Thoracic aorta (tissue), 2 donors: ENCODE measurements at places on chromosomes 3 and 15. TPM values are rescaled to one million over a fixed set of nuclear protein-coding genes. Genes with fewer than 3 reads are reported as not detected.

GRCh38 chr3:151305060-151305774 lies 11.4 kb downstream of the GPR87 start:
- no peak overlapping the region for H3K4me3 ChIP-seq
- H3K27me3 ChIP-seq, result no peaks in the 10 kb centered on the region
- no peak overlapping the region for H3K27ac ChIP-seq
- DNase-seq, result no peak

- H3K4me3 ChIP-seq, result peak overlapping the region; percentile 49
- DNase-seq, result no peak
- H3K27ac ChIP-seq, result peak overlapping the region; percentile 20
Measured at GRCh38 chr15:45630917-45631691, 3.7 kb upstream of the SQOR start.

GRCh38 chr3:62109534-62109933 lies 263.8 kb downstream of the FEZF2 start:
- H3K4me3 ChIP-seq, result no peak overlapping the region
- H3K36me3 ChIP-seq, result no peaks in the 10 kb centered on the region
- H3K27me3 ChIP-seq, result no peaks in the 10 kb centered on the region
- H3K4me1 ChIP-seq, result peaks cover 2% of the 10 kb centered on the region
- no peak for DNase-seq

GRCh38 chr15:66912001-66912400 lies 153.4 kb upstream of the SMAD3 start:
- DNase-seq, result no peak
- no peak overlapping the region for H3K4me3 ChIP-seq
- H3K4me1 ChIP-seq, result peaks cover 20% of the 10 kb centered on the region
- no peaks in the 10 kb centered on the region for H3K27me3 ChIP-seq
- H3K27ac ChIP-seq, result no peak overlapping the region
- H3K36me3 ChIP-seq, result no peaks in the 10 kb centered on the region

- no peaks in the 10 kb centered on the region for H3K27me3 ChIP-seq
- H3K4me3 ChIP-seq, result no peak overlapping the region
- no peaks in the 10 kb centered on the region for H3K36me3 ChIP-seq
- H3K4me1 ChIP-seq, result no peaks in the 10 kb centered on the region
Measured at GRCh38 chr3:31086698-31087097, 192.2 kb upstream of the GADL1 start.

- no peaks in the 10 kb centered on the region for H3K36me3 ChIP-seq
- H3K4me3 ChIP-seq, result no peak overlapping the region
- no peaks in the 10 kb centered on the region for H3K27me3 ChIP-seq
- H3K27ac ChIP-seq, result no peak overlapping the region
Measured at GRCh38 chr3:188084752-188085583, 69.0 kb upstream of the LPP start.

DNA sequence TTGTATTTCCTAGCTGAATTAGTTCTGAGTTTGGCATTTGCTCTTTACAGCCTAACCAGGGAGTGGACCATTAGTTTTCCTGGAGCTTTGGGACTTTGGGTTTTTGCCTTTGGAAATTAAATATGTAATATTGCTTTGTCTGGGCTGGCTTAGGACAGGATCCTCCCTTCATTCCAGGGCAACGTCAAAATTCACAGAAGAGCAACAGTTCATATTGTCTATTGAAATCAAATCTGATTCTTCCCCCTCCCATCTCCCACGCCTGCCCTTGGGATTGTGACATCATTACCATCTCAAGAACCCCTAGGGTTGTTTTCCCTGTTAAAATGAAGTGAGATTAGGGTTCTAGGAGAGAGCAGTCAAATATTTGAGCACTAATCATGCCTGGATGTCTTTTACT lies 194.1 kb downstream of the ROBO2 start:
- no peak overlapping the region for H3K27ac ChIP-seq
- no peak overlapping the region for H3K4me3 ChIP-seq
- no peaks in the 10 kb centered on the region for H3K27me3 ChIP-seq
- no peaks in the 10 kb centered on the region for H3K36me3 ChIP-seq

DNA sequence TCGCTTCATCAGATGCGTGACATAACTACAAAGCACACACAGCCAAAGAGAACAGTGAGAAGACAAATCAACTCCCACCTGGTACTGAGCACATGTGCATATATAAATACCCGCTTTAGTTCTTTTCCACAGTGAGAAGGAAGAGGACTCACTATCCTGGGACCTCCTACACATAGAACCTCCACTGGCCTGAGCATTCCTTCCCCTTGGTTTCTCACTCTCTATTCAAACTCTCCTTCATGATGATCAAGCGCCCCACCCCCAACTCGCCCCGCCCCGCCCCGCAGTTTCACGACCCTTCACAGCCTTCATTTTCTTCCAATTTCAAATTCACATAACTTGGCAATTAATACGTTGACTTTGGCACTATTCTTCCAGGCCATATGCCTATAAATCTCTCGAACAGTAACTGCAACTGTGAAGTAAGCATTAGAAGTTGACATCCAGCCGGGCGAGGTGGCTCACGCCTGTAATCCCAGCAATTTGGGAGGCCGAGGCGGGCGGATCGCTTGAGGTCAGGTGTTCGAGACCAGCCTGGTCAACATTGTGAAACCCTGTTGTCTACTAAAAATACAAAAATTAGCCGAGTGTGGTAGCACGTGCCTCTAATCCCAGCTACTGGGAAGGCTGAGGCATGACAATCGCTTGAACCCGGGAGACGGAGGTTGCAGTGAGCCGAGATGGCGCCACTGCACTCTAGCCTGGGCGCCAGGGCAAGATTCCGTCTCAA lies 1.1 kb downstream of the RPS17 start:
- H3K36me3 ChIP-seq, result peaks cover 27% of the 10 kb centered on the region
- peak overlapping the region; percentile 84 for H3K4me3 ChIP-seq
- no peaks in the 10 kb centered on the region for H3K27me3 ChIP-seq
- DNase-seq, result no peak
- H3K4me1 ChIP-seq, result peaks cover 7% of the 10 kb centered on the region

- no peak overlapping the region for H3K4me3 ChIP-seq
- H3K27me3 ChIP-seq, result no peaks in the 10 kb centered on the region
- H3K36me3 ChIP-seq, result no peaks in the 10 kb centered on the region
Measured at GRCh38 chr3:157585386-157585785, 82.2 kb upstream of the VEPH1 start.

DNA sequence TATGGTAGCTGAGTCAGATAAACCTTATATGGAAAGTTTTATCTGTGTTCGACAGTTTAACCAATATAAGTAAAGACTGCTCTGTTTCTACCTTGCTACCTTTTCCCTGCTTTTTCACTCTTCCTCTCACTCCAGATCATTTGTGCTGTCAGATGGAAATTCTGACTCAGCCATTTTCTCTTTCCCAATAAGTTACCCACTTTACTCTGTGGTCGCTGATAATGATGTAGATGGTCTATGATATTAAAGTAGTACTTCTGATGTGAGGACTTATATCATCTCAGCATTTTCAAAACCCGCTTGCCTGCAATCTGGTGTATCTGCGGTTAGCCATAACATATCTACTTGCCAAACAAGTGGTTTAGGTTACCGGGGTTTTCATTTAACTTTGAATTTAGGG lies 15.0 kb upstream of the UTS2B start:
- no peaks in the 10 kb centered on the region for H3K36me3 ChIP-seq
- no peak overlapping the region for H3K27ac ChIP-seq
- H3K4me3 ChIP-seq, result no peak overlapping the region
- peaks cover 48% of the 10 kb centered on the region for H3K4me1 ChIP-seq
- DNase-seq, result no peak
- no peaks in the 10 kb centered on the region for H3K27me3 ChIP-seq

- no peak for DNase-seq
- H3K36me3 ChIP-seq, result no peaks in the 10 kb centered on the region
- no peak overlapping the region for H3K4me3 ChIP-seq
Measured at GRCh38 chr3:169836942-169837275, 24.2 kb upstream of the LRRC34 start.

DNA sequence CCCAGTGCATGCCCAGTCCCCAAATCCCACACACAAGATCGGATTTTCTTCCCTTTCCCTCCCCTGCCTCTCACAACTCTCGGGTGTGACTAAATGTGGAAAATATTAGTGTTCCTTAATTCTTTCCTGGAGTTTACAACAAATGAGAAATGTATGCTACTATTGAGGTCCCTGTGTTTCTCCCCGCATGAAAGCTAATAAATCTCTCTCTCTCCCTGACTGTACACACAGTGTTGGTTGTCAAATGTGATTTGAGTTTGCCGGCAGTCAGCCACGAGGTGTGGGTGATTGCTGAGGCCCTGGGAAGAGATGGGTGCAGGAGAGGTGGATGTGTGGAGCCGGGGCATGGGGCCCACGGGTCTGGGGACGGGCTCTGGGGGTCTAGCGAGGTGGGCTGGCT lies 161.4 kb upstream of the IQSEC1 start:
- H3K4me1 ChIP-seq, result no peaks in the 10 kb centered on the region
- no peak overlapping the region for H3K4me3 ChIP-seq
- no peak overlapping the region for H3K27ac ChIP-seq
- H3K36me3 ChIP-seq, result no peaks in the 10 kb centered on the region
- H3K27me3 ChIP-seq, result no peaks in the 10 kb centered on the region
- DNase-seq, result no peak

DNA sequence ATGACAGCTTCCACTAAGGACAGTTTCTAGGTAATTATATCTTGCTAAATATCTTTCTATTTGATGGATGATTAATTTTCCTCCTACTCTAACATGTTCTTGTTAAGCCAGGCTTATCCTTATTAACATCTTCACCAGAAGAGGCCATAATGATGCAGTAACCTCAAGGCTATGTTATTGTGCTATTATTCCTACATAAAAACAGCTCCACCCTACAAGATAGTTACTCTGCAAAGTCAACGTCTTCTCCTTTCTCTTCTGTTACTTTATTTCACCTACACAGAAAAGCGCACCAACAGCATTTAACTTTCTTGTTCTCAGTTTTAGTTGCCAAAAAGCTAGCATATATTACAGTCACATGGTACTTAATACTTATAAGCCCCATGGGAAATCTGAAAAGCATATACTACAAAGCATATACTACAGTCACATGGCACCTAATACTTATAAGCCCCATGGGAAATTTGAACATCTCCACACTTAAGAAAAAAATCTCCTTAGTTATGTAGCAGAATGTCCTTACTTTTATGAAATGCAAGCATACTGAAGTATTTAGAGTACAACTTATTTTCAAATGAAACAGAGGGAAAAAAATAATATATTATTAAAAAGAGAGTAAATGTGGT lies 13.4 kb downstream of the ADAM10 start:
- H3K27ac ChIP-seq, result no peak overlapping the region
- H3K4me1 ChIP-seq, result peaks cover 32% of the 10 kb centered on the region
- no peaks in the 10 kb centered on the region for H3K27me3 ChIP-seq
- DNase-seq, result no peak
- H3K36me3 ChIP-seq, result no peaks in the 10 kb centered on the region

GRCh38 chr15:38658431-38658830 lies 93.8 kb upstream of the RASGRP1 start:
- H3K27me3 ChIP-seq, result no peaks in the 10 kb centered on the region
- no peaks in the 10 kb centered on the region for H3K4me1 ChIP-seq
- no peaks in the 10 kb centered on the region for H3K36me3 ChIP-seq

- peaks cover 41% of the 10 kb centered on the region for H3K4me1 ChIP-seq
- no peak for DNase-seq
- H3K4me3 ChIP-seq, result no peak overlapping the region
- H3K27me3 ChIP-seq, result no peaks in the 10 kb centered on the region
- no peaks in the 10 kb centered on the region for H3K36me3 ChIP-seq
Measured at GRCh38 chr15:63015618-63016017, 26.9 kb upstream of the TPM1 start.

DNA sequence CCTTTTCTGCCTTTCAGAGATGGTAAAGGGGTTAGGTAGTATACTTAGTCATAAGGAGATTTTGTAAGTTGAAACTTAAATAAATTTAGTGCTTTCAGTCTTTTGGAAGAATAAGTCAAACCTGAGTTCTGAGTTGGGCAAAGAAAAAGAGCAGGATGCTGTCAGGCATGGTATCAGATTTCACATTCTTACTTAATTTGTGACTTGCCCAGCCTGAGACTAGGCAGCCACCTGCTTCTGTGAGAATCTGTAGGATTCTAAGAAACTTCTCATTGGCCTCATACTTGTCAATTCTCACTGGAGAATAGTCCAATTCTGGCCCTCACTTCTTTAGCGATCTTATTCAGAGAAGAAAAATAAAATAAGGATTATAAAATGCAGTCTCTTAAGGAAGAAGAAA lies 577.5 kb downstream of the DIPK2A start:
- no peaks in the 10 kb centered on the region for H3K27me3 ChIP-seq
- H3K36me3 ChIP-seq, result no peaks in the 10 kb centered on the region
- H3K4me3 ChIP-seq, result no peak overlapping the region
- no peak overlapping the region for H3K27ac ChIP-seq
- no peaks in the 10 kb centered on the region for H3K4me1 ChIP-seq

DNA sequence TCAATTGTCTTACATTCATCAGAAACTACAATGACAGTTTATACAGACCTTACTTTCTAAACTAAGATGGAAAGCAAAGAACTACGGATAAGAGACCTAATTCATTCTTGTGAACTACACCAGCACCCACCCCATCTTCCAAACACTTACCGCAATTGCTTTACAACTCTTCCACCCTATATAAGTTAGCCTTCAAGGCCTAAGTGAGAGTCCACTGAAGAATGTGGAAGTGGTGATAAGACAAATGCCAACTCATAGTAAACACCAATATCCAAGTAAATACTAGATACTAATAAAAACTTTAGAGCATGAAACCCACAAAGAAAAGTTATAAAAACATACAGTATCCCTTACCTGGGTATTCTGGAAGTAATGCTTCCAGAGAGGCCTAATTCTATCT lies 13.6 kb downstream of the ARF4 start:
- peaks cover 27% of the 10 kb centered on the region for H3K4me1 ChIP-seq
- peaks cover 26% of the 10 kb centered on the region for H3K36me3 ChIP-seq
- no peaks in the 10 kb centered on the region for H3K27me3 ChIP-seq
- no peak for DNase-seq

GRCh38 chr15:38589502-38589901 lies 24.9 kb upstream of the RASGRP1 start:
- H3K27me3 ChIP-seq, result no peaks in the 10 kb centered on the region
- H3K4me3 ChIP-seq, result no peak overlapping the region
- no peak overlapping the region for H3K27ac ChIP-seq
- DNase-seq, result no peak
- no peaks in the 10 kb centered on the region for H3K36me3 ChIP-seq
- no peaks in the 10 kb centered on the region for H3K4me1 ChIP-seq

Gene REC114
- not detected for total RNA-seq

Gene GOLGA6B
- total RNA-seq, result not detected

Gene FGF7
- 12.7 TPM for total RNA-seq

Gene PTX3
- total RNA-seq, result 5.0 TPM

Gene CYP1A2
- not detected for total RNA-seq

Gene WDR72
- not detected for total RNA-seq

Gene NUP210
- 3.7 TPM for total RNA-seq

Gene CFAP44
- 7.3 TPM for total RNA-seq

Gene THAP10
- 1.4 TPM for total RNA-seq

Gene TRPC1
- total RNA-seq, result 48.5 TPM

Gene EFHB
- 0.42 TPM for total RNA-seq

Gene ST3GAL6
- 16.9 TPM for total RNA-seq

Gene CASR
- not detected for total RNA-seq

Gene PLOD2
- total RNA-seq, result 92.6 TPM

Gene AMIGO3
- 5.8 TPM for total RNA-seq

Gene ENTPD3
- total RNA-seq, result 3.0 TPM

Gene KNSTRN
- 5.8 TPM for total RNA-seq

Gene AHSG
- total RNA-seq, result not detected
